Lung (tissue), 17 donors: ENCODE measurements at places on chromosomes 2 and 18. TPM values are rescaled to one million over a fixed set of nuclear protein-coding genes. Genes with fewer than 3 reads are reported as not detected.

DNA sequence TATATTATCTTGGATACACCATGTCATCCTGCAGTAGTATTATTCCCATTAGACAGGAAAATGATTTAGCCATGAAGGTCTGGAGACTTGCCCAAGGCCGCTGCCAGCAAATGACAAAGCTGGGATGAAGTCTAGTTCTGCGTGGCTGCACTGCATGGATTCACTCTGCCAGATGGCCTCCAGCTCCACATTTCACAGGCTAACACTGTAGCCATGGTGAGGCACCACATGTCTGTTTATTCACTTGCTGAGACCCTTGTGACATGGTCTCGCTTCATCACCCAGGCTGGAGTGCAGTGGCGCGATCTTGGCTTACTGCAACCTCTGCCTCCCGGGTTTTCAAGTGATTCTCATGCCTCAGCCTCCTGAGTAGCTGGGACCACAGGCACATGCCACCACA lies 31.5 kb upstream of the SCG2 start:
- DNase-seq = no peak

- DNase-seq = no peak
Observed at GRCh38 chr2:110099038-110099425, 16.6 kb downstream of the MALL start.

The HYCC2 gene
- total RNA-seq = 36.4 TPM

The ITGA6 gene
- total RNA-seq = 84.7 TPM
